ENCODE measurements at places on chromosomes 6 and 20.

GRCh38 chr20:59062081-59062480 is 19.5 kb upstream of the PRELID3B start:
- DNase-seq, result no peak

GRCh38 chr6:148179786-148180185 is 162.9 kb upstream of the SASH1 start:
- no peak for DNase-seq

DNA sequence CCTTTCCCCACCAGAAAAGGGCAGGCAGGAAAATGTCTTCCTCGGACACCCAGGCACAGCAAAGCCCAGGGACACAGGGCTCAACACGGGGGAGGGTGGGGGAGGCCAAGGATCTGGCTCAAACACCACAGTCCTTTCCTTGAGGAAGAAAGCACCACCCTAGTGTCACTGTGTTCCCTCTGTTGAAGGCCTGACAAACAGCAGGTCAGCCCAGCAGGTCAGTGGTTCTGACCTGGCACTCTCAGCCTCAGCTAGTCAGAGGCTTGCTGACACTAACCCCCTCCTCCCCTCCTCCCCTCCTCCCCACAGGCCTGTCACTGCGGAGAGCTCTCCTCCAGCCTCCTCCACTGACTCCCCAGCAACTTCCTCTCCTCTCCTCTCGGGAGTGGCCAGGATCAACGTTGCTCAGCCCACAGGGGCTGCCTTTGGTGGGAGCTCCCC is 239.6 kb downstream of the LRFN2 start:
- DNase-seq, result no peak

DNA sequence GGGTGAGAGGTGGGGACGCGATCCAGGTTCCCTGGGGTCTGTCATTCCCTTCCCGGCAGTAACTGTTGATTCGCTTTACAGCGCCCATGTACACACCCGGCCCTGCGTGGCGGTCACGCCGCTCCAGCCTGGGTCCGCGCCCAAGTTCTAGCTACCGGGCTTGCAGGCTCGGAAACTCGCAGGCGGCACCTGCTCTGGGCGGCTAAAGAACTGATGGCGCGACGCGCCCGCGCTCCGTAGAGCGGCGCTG is 1.4 kb upstream of the POU3F2 start:
- no peak for DNase-seq

DNA sequence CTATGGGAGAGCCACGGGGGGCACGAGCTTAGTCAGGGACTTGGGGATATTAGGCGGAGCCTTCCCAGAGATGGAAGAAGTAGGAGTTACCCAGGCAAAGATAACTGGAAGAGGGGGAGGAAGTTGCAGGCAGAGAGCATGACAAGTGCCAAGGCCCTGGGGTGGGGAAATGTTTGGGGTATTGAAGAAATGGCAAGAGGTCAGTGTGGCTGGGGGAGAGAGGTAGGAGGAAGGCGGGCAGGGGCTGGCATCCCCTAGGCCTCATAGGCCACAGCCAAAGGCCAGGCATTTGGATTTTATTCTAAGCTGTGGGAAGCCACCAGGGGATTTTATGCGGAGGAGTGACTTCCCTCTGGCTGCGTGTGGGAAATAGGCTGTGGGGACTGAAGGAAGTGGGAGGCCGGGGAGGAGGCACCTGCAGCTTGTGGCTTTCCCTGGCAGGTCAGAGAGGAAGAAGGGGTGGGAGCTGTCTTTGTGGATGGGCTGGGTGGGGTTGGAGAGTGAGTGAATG is 22.7 kb downstream of the SNAI1 start:
- no peak for DNase-seq

GRCh38 chr6:119334535-119335264 is 14.9 kb downstream of the MAN1A1 start:
- DNase-seq, result no peak

DNA sequence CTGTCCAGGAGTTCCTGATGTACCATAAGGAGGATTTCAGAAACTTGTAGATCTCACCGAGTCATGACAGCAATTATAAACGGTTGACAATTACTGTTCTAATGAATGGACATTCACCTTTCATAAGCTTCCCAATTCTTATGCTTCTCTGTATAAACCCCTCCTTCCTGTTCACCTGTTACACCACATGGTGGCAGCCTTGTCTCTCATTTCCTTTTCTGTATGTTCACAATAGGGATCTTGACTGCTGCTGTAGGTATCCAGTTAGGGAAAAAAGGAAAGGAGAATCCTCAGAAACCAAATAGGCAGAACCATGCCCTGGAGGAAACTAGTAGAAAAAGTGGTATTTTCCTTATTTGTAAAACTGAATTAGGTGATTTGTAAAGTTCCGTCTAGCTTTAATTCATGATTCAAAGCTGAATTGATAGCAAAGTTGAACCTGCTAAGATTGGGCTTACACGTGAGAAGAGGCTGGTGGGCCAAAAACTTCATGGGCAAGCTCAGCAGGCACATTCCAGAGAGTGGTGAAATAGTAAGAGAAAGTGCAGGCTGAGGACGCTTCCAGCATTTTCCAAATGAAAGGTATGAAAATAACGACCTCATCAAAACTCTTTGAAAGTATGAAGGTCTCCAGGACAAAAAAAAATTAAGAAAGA is 29.0 kb upstream of the TBPL1 start:
- peak; percentile 6 for DNase-seq

DNA sequence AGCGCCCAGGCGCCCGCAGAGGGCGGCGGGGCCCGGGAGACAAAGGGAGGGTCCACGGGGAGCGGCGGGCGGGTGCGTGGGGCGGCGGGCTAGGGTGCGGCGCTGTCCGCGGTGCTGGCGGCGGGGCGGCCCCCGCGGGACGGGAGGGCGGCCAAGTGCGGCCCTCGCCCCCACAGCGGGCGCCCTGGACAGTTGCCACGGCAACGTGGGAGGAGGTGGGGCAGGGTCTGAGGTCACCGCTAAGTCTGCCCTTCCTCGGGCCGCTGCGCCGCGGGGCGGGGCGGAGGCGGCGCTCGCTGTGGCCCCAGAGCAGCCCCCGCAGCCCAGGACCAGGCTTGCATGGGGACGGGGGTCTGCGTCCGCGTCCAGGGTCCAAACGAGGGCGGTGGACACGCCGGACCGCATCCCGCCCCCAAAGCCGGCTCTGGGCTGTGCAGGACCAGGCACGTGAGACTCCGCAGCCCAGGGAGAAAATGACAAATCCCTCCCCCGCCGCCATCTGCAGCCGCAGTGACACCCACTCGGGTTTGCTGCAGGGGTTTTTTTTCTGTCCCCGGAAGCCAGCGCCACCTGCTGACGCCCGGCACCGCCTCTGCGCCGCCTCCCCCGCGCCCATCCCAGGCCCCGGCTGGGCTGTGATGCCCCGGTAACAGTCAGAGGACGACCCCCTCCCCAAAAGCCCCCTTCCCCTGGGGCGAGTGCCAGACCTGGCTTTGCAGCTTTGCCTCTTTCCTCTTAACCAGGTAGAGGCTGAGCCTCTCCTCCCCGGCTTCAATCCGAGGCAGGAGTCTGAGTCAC is 36.8 kb downstream of the YTHDF1 start:
- DNase-seq, result peak; percentile 40

DNA sequence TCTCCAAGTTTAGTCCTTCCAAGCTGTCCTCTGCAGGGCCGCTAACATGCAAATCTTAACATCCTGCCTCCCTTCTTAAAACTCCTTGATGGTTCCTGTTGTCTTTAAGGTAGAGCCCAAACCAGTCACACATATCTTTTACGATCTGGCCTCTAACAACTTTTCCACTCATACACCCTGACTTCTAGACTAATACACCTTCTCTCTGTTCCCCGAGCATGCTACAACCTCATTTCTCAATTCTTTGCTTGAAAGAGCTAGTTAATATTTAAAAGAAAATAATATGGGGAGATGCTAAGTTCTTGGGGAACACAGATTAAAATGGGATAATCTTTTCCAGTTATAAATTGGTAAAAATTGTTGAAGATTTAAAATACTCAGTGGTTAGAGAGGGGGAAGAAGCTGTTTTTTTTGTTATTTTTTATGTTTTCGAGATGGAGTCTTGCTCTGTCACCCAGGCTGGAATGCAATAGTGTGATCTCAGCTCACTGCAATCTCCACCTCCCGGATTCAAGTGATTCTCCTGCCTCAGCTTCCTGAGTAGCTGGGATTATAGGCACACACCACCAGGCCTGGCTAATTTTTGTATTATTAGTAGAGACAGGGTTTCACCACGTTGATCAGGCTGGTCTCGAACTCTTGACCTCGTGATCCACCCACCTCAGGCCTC is 250.7 kb downstream of the MAFB start:
- no peak for DNase-seq

DNA sequence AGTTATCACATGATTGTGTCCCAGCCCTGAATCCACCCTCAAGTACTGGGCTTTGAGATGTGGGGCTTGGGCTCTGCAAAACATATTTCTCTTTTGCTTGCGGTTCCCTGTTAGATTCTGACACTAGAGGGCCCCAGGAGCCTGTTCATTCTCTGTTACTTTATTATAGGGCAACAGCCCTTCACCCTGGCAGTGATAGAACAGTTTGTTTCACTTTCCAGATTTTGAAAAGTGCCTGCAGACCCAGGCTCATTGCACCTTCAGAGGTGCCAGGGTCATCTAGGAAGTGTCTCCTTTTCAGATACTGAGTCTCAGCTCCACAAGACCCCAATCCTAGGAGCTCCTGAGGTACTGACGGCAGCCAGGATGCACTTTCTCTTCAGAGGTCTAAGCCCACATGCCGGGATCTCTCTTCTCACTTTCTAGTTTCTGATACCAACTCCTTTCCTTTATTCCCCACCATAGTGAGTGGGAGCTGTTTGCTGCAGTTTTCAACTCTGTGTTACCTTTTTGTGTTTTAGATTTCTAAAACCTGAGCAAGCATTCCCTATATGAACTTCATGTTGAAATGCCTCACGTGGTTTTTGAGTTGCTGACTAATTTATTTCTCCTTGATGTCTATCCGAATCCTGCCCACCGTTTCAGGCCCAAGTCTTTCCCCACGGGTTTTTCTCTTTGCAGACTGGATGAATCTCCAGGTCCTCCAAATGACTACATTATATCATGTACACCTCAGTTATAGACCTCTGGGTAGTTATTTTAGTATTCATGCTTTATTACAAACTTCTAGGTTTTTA is 10.9 kb downstream of the ABT1 start:
- DNase-seq, result peak; percentile 34

GRCh38 chr6:97021194-97021593 is 96.7 kb downstream of the KLHL32 start:
- DNase-seq, result no peak

GRCh38 chr6:77038807-77039206 is 424.5 kb downstream of the HTR1B start:
- no peak for DNase-seq

DNA sequence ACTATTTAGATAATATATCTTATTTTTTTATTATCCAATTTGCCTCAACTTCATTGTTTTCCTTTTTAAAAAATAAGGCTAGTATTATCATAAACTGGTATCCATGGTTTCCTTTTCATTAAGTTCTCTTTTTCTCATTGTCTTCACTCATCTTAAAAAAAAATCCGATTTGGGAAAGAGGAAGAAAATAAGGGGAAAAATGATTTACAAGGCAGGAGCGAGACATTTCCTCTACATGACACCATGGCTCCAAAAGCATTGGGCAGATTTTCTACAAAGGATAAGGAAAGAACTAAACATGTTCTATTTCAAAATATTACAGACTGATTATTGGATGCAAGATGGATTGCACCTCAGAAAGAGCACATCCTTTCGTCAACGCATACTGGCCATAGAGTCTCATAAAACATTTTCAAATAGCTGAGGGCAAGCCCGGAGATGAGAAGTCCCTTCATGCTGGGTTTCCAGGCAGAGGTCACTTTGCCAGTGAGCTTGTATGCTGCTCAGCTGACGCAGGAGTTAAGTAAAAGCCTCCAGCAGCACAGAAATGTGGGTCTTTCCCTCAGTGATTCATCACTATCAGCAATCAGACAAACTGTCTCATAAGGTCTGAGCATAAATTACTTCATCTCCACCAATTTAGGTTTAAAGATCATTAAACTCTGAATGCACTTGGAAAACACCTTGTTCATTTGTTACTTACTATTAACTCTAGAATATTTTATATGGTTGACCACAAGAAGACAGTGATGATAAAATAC is 129.0 kb upstream of the TNFAIP3 start:
- DNase-seq, result no peak

DNA sequence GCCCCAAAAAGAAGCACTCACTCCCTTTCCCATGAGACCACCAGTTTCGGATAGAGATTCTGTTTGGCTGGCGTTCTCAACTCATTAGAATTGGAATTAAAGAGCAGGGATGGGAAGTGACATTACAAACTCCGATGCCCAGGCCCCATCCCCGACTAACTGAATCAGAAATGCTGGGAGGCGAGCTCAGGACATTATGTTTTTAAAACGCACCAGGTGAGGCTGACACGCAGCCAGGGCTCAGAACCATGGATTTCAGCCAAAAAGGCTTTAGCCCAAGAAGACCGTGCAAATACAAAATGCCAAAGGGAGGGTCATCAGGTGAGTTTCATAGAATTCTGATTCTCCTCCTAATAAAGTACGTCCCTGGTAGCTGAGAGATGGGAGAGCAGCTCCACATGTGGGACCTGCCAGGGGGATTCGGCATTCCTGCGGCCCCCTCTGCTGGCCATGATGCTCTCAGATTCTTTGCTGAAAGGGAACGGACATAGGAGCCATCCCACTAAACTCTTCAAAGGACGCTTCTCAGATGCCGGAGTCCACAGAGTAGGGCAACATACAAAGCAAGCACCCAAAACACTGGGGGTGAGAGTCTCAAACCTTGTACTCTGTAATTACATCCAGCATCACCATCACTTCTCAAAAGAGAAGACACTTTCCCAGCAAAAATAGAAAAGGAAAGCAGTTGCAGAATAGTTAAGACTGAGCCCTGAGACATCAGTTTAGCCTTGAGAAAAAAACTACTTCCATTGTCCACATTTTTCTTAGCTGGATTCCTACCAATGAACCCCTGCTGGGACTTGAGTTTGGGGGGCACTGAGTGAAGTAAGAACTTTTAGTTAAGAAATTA is 205.2 kb downstream of the BMP7 start:
- no peak for DNase-seq

GRCh38 chr20:46638134-46638897 is 12.9 kb downstream of the SLC13A3 start:
- DNase-seq, result no peak

GRCh38 chr20:12750221-12750620 is 258.6 kb upstream of the SPTLC3 start:
- no peak for DNase-seq

GRCh38 chr6:44223319-44224028 is at the start of gene SLC29A1:
Gene SLC29A1 (plus strand): TSS chr6:44223595. CDS start chr6:44227314, 3,719 bp downstream.
- DNase-seq, result peak; percentile 78

GRCh38 chr6:101422251-101422650 is 28.7 kb downstream of the GRIK2 start:
- no peak for DNase-seq

GRCh38 chr6:46473881-46474280 is 17.4 kb downstream of the RCAN2 start:
- no peak for DNase-seq

DNA sequence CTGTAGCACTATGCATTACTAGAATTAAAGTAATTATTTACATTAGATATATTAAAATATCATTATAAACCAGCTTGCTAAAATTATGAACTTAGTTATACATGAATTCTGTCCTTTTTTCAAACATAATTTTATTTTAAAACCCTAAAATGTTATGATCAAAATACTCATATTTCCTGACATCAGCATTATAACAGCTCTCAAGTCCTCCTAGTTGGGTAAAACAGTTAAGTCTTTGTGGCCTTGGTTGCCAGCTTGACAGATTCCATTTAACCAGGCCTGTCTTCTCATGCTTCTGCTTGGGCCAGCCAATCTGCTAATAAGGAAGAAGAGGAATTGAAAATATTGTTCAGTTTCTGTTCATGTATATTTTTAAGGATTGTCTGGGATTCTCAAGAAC is 147.9 kb upstream of the SLC35B3 start:
- no peak for DNase-seq

GRCh38 chr6:36079601-36080000 is 50.7 kb upstream of the MAPK13 start:
- no peak for DNase-seq

- DNase-seq, result peak; percentile 70
These were observed 398 bp downstream of the ZBTB2 start for GRCh38 chr6:151390851-151391470.

All from stimulated activated CD4-positive, alpha-beta T cell treated with anti-CD3 and anti-CD28 coated beads, Interleukin-15, amount 100 ng/mL, for 1 hour (primary cell).